Progenitor cell of endocrine pancreas (in vitro differentiated cells): ENCODE measurements at places on chromosomes 6 and 20. TPM values are rescaled to one million over a fixed set of nuclear protein-coding genes. Genes with fewer than 3 reads are reported as not detected.

Gene ME1
- 7.9 and 9.5 TPM in 2 replicates for total RNA-seq

Gene ELOVL2
- 5.6 and 6.0 TPM in 2 replicates for total RNA-seq

Gene ARFGEF3
- 28.3 and 28.6 TPM in 2 replicates for total RNA-seq

Gene GJA10
- total RNA-seq: not detected in 2 replicates

Gene IPCEF1
- 0.77 and 1.4 TPM in 2 replicates for total RNA-seq

GRCh38 chr20:44133424-44133823 lies 53.6 kb downstream of the JPH2 start:
- no peak for DNase-seq

DNA sequence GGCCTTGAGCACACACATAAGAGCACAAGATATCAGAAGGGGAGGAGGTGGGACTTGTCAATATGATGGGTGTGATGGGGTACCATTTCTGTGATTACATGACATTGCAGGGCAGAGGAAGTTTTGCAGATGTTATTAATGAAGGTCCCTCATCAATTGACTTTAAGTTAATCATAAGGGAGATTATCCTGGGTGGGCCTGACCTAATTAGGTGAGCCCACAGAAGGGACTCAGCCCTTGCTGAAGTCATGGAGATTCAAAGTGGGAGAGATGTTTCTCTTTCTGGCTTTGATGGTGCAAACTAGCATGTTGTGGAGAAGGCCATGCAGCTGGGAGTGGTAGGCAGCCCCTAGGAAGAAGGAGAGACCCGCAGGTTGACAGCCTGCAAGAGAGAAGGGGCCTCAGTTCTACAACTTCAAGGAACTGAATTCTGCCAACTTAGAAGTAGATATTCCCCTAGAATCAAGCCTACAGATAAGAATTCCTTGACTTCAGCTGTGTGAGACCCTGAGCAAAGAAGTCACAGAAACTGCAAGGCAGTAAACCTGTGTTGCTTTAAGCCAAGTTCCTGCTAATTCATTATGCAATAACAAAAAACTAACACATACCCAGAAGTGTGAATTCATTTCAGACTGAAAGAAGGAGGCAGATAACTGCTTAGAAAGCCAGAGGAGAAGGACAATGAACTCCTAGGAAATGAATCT lies 131.3 kb downstream of the LRFN2 start:
- no peak for DNase-seq

DNA sequence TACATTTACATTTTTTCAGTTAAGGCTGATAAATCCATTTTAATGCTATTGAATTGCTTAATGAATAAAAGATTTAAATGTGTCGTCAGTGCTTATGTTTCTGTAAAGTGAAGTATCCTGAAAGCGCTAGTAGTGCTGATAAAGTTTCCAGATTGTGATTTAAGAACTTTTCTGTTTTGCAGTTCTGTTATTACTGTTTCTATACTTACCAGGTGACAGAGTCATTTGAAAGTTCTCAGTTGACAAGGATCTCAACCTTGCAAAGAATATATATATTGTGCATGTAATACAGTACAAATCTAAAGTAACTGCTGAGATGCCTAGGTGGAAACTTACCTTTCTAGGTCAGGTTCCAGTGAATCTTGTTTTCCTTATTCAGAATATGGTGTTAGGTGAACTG lies 201.8 kb downstream of the ARID1B start:
- no peak for DNase-seq

DNA sequence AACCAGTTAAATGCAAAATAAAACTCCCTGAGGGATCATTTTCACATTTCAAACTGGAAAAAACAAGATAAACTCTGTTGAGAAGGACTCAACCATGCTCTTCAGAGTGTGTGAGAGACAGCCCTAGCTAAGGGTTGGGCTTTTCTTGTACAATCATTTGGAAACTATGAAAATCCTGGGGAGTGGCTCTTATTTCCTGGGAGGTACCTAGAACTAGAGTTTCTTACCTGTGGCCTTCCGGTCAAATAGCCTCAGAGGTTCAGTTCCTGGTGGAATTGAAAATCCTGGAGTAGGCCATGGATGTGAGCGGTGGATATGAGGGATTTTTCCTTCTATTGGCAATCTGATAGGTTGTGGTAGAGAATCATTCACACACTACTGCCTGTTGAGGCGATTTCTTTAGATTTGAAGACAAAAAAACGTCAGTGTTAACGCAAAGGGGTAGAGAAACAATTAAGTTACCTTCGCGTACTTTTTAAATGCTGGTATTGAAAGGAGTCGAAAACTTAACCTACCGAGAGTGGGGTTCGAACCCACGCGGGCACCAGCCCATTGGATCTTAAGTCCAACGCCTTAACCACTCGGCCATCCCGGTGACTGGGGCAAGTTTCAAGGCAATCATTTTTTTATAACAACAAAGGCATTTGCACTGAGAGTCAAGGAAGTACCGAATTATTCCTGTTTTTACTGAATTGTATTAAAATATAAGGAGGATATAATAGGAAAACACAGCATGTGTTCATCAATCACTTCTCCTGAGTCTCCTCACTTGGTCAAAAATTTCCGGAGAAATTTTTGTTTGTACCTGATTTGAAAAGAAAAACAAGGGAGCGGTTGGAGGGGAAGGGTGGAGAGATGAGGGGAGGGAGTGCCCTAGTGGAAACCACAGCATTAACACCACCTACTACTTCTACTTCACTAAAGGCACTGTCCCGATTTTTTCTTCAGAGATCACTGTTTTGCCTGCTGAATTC lies 191.3 kb downstream of the OR2B2 start:
- no peak for DNase-seq

GRCh38 chr6:122753688-122754056 lies 25.8 kb upstream of the FABP7 start:
- DNase-seq: no peak

DNA sequence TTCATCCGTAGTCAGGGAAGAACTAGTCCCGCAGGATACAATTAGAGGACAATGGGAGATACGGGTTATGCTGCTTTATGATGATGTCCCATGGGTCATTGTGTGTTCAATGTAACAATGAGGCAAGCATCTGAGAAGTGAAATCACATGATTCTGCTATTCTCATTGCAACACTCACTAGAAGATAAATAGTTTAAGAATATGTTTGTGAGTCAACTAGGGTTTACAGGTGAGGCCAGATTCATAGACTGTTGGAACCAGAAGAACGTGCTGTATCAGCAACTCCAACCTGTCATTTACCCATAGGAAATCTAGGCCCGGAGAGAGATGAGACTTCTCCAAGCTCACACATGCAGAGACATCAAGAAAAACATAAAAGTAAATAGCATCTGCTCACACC lies 80.8 kb downstream of the SCML4 start:
- DNase-seq: no peak

- no peak for DNase-seq
Measured at GRCh38 chr20:9200196-9200595, 131.3 kb downstream of the PLCB4 start.

GRCh38 chr6:122182061-122182460 lies 217.4 kb upstream of the HSF2 start:
- no peak for DNase-seq

- no peak for DNase-seq
Measured at GRCh38 chr6:51616243-51616642, 471.2 kb downstream of the PKHD1 start.

GRCh38 chr20:43925801-43926200 lies 11.1 kb downstream of the TOX2 start:
- no peak for DNase-seq

- peak; percentile 40 for DNase-seq
Measured at GRCh38 chr6:26520237-26520849, 17.8 kb upstream of the HMGN4 start.

DNA sequence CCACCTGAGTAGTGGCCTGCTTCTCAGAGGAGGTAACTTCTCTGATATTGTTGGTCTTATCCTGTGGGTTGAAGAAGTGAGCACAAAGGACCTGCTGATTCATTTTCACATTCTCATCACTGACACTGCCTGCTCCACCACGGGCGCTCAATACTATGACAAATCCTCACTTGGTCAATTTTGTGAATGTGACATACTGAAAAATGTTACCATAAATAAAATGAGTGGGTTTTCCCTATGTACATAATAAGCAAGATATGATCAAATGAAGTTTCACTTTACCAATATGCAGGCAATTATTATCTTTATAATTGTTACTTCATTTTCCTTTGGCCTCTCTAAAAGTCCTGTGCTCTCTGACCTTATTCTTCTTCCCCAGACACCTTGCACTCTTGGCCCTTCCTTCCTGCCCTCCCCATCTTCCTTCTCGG lies 71.5 kb upstream of the RIPOR2 start:
- no peak for DNase-seq

- no peak for DNase-seq
Measured at GRCh38 chr6:109788687-109789086, 97.6 kb downstream of the FIG4 start.

DNA sequence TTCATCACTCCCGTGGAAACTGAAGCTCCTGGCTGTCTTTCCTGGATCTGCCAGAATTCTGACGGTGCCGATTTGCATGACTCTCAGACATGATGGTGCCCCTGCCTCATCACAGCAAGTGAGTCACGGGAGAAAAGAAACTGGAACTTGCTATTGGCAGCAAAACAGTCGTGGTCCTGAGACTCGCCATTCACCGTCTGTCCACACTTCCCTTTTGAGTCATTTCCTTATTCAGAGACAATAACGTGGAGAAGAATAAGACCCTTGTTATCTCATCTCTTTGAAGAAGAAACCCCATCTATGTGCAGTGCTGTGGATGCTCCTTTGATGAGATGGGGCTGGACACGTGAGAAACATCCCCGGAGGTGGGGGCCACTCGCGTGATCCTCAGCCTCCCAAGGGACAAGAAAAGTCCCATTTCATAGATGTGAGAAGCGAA lies 4.2 kb downstream of the GPR31 start:
- DNase-seq: no peak
